NCI-H1105 (cell line): ENCODE measurements at places on chromosomes 7 and 10.
A peak's percentile ranks its signal among the peaks of the same experiment; 100 is the strongest.

GRCh38 chr10:129921801-129922597 lies 42.1 kb downstream of the EBF3 start:
- DNase-seq = no peak

- DNase-seq = no peak
These were observed 44.9 kb upstream of the MYL10 start for GRCh38 chr7:101673951-101674350.

DNA sequence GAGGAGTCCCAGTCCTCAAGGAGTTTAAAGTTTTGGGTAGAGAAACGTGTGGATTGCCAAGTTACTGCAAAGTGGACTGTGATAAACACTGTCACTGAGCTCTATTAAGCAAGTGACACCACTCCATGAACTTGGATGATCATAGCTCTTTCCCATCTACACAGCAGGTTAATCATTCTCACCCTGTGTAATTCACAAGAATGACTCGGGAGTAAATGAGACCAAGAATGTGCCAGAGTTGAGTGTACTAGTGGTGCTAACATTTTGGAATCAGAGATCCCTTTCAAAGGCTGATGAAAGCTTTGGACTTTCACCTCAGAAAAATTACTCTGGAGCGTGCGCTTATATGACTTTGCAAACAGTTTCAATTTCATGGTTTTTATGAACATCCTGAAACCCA lies 80.8 kb downstream of the RBM20 start:
- no peak for DNase-seq

GRCh38 chr7:131321656-131322055 lies 6.0 kb upstream of the MKLN1 start:
- no peak for DNase-seq

DNA sequence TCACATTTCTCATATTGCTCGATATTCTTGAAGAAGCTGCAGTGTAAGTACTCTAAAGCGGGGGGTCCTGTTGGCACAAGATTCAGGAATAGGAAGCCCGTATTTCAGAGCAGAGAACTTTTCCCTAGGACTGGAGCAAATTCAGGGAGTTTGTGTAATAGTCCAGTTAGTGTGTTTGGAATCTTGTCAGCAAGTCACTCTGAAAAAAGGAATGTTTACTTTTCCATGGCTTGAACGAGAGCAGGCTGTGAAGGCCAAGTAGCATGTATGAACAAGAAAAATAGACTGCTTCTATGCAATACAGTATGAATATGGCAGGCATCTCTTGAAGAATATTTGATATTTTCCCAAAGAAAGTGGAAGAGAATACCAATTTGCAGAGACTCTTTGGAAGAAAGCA lies 39.8 kb downstream of the CDC123 start:
- no peak for DNase-seq

- no peak for DNase-seq
These were observed 613 bp downstream of the AP5Z1 start for GRCh38 chr7:4775848-4776623.

- no peak for DNase-seq
These were observed 119.3 kb downstream of the RNLS start for GRCh38 chr10:88463811-88464210.

DNA sequence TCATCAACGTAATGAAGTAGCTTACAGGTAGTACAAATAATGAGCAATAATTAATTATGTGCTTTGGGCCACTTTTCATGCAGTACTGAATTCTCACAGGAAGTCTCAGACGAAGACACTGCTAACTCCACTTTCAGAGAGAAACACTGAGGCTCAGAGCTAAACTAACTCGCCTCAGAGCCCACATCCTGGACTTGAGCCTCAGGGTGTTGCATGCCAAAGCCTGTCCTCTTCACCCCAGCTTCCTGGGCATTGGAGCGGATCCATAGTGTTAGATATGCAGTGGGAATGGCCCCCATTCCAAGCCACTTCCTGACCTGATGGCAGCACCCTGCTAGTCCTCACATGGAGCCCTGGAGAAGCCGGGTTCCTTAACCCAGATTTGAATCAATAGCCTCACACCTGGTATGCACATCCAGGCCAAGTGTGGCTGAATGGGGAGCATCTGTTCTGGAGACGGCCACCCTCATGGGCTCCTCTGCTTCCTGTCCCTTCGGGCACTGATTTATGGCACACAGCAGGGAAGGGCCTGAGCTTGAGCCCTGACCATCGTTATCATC lies 265.1 kb upstream of the ZNF32 start:
- DNase-seq = no peak

- DNase-seq = no peak
These were observed 9.5 kb downstream of the CALML3 start for GRCh38 chr10:5534051-5534821.

GRCh38 chr7:4809091-4809591 lies 33.7 kb downstream of the AP5Z1 start:
- no peak for DNase-seq

GRCh38 chr10:108894402-108895301 lies 1028.7 kb downstream of the XPNPEP1 start:
- no peak for DNase-seq

DNA sequence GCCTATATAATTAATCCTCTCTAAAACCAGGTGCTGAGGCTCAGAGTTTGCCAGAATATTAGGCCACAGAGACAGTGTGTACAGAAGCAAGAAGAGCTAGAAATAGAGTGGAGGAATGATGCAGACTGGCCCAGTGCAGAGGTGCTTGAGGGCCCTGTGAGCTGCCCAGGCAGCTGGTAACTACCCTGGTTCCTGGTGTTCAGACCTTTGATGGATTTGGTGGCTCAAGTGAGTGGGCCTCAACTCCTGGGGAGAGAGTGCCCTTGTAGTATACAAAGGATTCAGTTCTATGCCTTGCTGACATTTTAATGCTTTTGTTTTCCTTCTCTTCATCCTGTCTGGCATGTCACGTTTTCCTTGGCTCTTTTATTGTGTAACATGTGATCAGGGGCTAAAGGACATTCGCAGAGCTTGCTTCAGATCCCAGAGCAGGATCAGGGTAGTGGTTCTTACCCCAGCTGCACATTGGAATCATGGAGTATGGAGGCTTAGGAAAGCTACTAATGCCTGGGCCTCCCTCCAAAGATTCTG lies 20.0 kb downstream of the LRRC4 start:
- DNase-seq = no peak

GRCh38 chr7:132029369-132030085 lies 473.1 kb upstream of the PODXL start:
- no peak for DNase-seq

- no peak for DNase-seq
These were observed 283.3 kb downstream of the FRMD4A start for GRCh38 chr10:14047431-14047830.

- peak; percentile 57 for DNase-seq
These were observed 159.3 kb downstream of the ETV1 start for GRCh38 chr7:13829914-13830900.

- peak; percentile 62 for DNase-seq
These were observed at the start of gene ITGB8 for GRCh38 chr7:20330239-20330927. Gene ITGB8, plus strand, starts transcription at chr7:20330900. Its CDS starts 907 bp downstream, at chr7:20331807.

DNA sequence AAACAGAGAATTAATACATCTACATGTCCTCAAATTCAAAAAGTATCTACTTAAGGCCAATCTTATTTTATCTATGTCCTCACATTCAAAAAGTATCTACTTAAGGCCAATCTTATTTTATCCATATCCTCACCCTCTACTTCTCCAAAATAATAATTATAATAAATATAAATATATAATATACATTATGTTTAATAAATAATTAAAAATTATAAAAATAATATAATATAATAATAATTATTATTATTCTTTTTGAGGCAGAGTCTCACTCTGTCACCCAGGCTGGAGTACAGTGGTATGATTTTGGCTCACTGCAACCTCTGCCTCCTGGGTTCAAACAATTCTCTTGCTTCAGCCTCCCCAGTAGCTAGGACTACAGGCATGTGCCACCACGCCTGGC lies 784.9 kb downstream of the DNAJB9 start:
- no peak for DNase-seq

DNA sequence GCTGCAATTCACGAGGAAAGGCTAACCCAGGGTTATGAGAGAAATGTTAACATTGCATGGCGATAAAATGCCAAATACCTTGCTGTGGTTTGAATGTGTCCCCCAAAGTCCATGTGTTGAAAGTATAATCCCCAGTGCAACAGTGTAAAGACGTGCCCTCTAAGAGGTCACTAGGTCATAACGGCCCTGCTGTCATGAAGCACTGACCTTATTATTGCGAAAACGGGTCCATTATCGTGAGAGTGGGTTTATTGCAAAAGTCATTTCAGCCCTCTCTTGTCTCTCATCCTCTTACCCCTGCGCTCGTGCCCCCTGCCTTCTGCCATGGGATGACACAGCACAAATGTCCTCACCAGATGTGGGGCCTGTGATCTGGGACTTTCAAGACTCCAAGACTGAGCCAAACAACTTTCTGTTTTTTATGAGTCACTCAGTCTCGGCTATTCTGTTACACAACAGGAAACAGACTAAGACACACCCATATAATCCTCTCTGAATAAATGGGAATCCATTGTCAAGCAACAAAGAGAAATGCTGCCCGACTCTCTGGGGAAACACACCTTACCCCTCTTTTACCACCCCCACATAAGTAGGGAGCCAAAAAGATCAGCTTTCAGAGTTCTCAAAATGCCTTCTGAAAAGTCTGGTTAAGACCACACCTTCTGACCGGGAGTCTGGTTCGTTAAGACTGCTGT lies 73.1 kb upstream of the UCN3 start:
- DNase-seq = no peak

- no peak for DNase-seq
These were observed 35.0 kb upstream of the LSM8 start for GRCh38 chr7:118148930-118149329.

GRCh38 chr7:1540776-1541271 lies 10.3 kb downstream of the MAFK start:
- no peak for DNase-seq

GRCh38 chr7:155756322-155756721 lies 55.9 kb downstream of the SHH start:
- DNase-seq = no peak

- DNase-seq = no peak
These were observed 88.9 kb upstream of the ODAD2 start for GRCh38 chr10:28087661-28088351.

GRCh38 chr10:600876-601659 lies 88.4 kb downstream of the DIP2C start:
- peak; percentile 29 for DNase-seq

- DNase-seq = no peak
These were observed 80.0 kb upstream of the UNC5B start for GRCh38 chr10:71132321-71132810.
